ENCODE measurements at places on chromosomes 4 and X.

GRCh38 chr4:157014621-157015591, 43.3 kb upstream of the PDGFC start:
- no peak for DNase-seq

DNA sequence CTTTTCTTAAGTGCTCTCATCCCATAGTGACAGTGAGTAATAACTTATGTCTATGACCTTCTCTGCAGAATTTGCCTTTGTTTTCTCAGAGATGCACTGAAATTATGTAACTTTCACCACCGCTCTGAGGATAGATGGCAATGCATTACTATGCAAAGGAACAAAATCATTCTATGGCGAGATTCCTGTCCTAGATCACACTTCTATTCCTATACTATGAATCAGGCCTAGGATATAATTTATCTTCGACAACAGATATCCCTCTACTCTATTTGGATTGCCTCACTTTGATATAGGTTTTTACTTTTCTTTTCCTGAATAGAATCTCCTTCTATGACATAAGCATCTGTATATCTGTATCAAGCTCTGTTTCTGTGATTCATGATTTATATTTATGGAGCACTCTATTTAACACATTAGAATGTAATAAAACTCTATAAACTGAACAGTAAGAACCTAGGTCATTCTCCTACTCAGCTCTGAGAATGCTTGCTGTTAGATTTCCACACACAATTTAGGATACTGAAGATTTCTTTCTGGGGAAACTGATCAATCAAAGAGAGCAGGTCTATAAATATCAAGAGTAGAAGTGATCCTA, 1082.3 kb upstream of the ADGRL3 start:
- DNase-seq: no peak

DNA sequence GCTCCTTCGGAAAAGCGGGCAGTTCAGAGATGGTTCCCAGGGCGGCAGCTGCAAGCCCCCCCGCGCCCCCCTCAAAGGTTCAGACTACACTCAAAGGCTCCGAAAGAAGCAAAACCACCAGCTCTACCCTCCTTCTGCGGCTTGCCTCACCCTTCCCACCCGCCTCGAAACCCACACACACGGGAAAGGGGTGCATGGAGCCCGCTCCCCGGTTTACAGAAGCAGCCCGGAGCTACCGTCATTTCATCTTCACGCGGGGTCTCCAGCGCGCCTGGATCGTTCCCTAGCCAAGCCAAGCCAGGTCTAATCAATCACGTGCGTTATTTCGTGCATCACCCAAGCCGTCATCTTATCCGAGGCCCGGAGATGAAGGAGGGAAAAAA, 1.2 kb downstream of the NLGN4X start:
- DNase-seq: no peak

GRCh38 chr4:110869862-110870572, 247.1 kb upstream of the PITX2 start:
- no peak for DNase-seq

- no peak for DNase-seq
These were observed 22.4 kb downstream of the SH3TC1 start for GRCh38 chr4:8221476-8221875.

DNA sequence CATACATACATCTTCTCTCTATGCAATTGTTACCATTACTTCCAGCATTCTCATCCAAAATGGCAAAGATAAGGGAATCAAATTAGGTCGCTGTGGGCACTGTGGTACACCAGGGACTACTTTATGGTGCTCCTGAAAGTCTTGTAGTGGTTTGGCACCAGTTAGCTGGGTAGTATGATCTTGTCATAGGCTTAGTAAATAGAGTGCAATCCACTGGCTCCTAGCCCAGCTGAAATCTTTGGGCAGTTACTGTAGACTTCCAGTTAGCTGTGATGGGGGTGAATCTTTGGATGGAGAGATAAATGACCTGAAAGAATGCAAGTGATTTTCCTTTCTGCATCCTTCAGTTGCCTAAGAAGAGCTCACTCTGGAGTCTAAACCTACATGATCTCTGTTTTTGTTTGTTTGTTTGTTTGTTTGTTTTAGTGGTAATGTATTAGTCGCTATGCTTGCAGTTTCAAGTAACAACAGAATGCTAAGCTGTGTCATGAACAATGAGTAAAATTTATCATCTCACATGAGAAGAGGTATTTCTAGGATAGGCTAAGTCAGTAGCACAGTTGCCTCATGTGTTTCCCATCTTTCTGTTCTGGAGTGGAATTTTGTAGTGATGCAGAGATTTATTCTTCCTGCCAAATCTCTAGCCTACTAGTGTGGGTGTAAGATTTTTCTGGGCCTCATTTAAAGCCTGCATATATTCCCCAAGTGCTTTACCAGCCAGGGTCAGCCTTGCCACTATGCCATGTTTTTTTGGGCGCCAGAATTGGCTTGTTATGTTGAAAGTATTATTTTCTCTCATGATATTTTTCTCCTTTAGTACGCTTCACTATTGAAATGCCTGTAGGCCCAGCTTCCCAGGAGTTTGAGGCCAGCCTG, 24.2 kb downstream of the HERC3 start:
- no peak for DNase-seq

- no peak for DNase-seq
These were observed 22.6 kb downstream of the FGFRL1 start for GRCh38 chr4:1033840-1034551.

- DNase-seq: no peak
These were observed 57.9 kb downstream of the TKTL2 start for GRCh38 chr4:163415668-163416067.

GRCh38 chrX:122625239-122625638, 558.8 kb upstream of the GRIA3 start:
- no peak for DNase-seq

- no peak for DNase-seq
These were observed 35.4 kb downstream of the JADE1 start for GRCh38 chr4:128844931-128845330.

DNA sequence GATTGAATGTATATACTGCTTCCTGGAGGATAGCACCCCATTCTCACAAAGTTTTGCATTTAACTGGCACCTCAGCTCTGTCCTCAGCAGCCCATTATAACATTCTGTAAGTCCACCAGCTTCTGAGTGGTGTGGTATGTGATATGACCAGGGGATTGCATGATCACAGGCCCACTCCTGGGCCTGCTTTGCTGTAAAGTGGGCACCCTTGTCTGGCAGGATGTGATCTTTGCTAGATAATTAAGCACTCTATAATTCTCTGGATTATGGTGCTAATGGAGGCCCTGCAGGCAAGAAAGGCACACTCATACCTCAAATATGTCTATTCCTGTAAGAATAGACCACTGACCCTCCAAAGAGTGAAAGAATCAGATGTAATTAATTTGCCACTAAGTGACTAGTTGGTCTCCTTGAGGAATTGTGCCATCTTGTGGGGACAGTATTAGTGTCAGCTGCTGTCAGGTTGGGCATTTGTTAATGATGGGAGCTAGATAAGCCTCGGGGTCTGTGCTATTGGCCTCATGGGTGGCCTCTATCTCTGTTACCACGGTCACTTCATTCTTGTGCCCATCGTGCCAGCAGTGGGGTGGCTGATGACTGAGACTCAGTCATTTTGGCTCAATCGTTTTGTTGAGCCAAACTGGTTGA, 2.2 kb upstream of the CFI start:
- DNase-seq: peak; percentile 17

DNA sequence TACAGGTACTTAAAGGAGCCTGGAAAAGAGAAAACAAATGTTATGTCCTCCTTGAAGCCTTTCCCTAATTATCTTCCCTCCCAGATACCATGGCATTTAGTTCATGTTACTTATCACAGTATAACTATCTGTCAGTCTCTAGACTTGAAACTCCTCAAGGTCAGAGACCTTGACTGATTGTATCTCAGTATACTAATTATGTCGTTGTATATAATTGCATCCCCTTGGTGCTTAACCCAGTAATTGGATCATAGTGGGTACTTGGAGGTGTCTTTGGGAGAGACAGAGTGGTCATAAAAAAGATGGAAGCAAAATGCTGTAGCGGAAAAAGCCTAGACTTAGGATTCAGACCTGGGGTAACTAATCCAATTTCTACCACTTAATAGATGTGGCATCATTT, 8.1 kb downstream of the IGBP1 start:
- DNase-seq: no peak

DNA sequence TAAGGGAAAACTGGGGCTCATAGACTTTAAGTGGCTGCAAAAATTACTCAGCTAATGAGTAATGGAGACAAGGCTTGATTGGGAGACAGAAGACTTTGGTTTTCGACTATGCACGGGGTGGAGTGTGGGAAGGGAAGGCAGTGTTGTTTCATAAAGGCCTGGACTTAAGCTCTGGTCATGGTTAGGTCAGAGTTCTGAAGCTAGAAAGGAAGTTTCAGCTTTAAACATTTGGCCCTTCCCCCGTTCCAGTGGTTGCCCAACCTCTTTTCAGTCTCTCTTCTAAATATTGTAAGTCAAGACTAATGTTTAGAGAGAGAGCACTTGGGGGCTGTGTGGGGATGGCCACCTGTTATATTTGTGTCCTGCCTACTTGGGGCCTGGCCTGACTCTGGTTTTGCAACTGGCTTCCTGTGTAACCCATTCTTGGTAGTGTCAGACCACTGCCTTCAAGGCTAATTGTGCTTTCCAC, 21.0 kb downstream of the MSN start:
- DNase-seq: no peak

GRCh38 chr4:129323658-129324057, 227.7 kb downstream of the C4orf33 start:
- DNase-seq: no peak

DNA sequence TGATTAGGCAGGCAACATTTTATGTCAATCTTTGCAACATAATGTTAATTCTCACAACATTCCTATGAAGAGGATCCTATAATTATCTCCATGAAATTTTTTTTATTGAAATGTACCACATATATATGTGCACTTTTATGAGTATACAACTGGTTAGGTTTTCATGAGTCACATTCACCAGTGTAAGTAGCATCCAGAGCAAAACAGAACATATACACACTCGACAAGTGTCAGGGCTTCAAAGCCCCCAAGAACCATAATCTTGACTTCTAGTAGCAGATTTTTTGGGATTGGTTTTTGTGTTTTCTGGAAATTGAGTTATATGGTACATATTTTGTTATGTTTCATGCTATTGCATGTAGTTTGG, 62.4 kb downstream of the ARHGAP10 start:
- DNase-seq: no peak

DNA sequence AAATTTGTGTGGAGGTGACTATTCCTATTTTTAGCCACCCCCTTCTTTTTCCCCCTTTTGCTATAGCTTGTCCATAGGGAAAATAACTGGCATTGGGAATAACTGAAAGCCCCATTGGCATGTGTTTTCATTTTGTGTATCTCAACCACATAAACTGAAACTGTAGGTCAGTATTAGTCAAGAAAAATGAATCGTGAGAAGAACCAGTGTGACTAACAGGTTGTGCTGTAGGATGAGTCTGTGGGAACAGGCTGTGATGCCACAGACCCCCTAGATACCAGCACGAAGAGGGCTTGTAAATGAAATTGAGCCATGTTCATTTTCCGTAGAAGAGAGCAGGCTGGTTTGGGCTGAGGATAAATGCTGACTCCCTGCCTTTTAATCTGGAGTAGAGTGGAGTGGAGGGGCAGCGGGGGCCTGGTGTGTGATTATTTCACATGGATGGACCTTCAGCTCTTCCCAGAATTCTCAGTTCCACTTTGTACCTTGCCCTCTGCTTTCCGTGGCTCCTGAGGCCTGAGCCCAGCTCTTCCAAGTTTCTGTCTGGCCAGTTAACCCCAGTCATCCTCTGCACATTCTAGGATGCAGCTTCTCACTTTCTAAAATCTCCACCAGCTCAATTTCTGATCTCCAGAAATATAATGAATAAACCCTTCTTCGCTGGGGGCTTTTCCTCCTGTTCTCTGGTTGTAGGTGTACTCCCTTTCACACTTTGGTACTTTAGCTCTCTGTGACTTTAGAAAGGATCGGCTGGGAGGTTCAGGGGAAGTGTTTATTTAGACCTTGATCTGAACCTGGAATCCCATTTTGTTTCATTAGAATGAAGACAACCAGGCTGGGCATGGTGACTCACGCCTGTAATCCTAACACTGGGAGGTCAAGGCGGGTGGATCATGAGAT, 37.3 kb downstream of the DCUN1D4 start:
- no peak for DNase-seq

- DNase-seq: no peak
These were observed 206.1 kb upstream of the ANKRD50 start for GRCh38 chr4:124918559-124919122.

Measured in CD4-positive, alpha-beta T cell treated with Interleukin-6 for 4 hours (primary cell).